ENCODE measurements at places on chromosomes 2 and 18. TPM values are rescaled to one million over a fixed set of nuclear protein-coding genes. Genes with fewer than 3 reads are reported as not detected.

DNA sequence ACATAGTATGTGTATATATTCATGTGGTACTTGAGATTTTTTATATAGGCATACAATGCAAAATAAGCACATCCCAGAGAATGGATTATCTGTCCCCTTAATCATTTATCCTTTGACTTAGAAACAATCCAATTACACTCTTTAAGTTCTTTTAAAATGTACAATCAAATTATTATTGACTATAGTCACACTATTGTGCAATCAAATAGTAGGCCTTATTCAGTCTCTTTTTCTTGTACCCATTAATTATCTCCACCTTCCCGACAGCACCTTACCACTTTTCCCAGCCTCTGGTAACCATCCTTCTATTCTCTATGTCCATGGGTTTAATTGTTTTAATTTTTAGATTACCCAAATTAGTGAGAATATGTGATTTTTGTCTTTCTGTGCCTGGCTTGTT lies 914.1 kb downstream of the CCDC85A start:
- no peak for DNase-seq

- DNase-seq: no peak
These were observed 491.8 kb downstream of the CDH2 start for GRCh38 chr18:27685091-27685490.

DNA sequence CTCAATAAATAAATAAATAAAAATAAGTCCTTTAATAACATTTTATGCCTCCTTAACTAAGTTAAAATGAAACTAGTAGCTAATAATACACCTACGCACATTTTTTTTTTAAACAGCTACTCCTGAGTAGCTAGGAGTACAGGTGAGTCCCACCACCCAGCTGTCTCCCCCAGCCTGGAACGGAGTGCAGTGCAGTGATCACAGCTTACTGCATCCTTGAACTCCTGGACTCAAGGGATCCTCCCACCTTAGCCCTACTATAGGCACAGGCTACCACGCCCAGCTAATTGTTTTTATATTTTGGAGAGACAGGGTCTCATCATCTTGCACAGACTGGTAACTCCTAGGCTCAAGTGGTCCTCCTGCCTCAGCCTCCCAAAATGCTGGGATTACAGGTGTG lies 28.4 kb downstream of the YWHAQ start:
- no peak for DNase-seq

- DNase-seq: no peak
These were observed 2.1 kb downstream of the GBX2 start for GRCh38 chr2:236165842-236166795.

- no peak for DNase-seq
These were observed 329.3 kb downstream of the LRRTM4 start for GRCh38 chr2:77192811-77193289.

GRCh38 chr18:32884543-32884942 lies 111.7 kb upstream of the KLHL14 start:
- no peak for DNase-seq

- no peak for DNase-seq
These were observed 62.4 kb upstream of the EFEMP1 start for GRCh38 chr2:55986001-55986400.

DNA sequence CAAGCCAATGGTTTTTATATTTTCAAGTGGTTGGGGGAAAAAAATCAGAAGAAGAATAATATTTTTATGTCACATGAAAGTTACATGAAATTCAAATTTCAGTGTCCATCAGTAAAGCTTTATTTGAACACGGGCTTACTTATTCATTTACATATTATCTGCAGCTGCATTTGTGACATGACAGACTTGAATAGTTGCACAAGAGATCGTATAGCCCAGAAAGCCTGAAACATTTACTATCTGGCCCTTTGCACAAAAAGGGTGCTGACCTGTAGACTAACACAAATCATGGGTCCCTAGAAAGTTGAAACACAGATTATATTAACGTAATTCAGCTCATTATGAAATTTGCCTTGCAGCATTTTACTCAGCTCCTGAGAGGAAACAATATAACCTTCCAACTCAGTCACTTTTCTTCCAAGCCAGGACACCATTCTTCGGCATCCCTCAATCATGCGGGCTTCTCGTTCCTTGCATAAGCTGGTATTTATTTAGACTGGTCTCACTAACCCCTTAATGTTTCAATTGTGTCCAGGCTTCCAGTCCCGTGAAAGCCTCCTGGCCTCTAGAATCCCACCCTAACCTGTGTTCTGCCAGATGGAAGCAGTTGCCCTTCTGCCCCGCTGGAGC lies 402.7 kb downstream of the SETBP1 start:
- no peak for DNase-seq

DNA sequence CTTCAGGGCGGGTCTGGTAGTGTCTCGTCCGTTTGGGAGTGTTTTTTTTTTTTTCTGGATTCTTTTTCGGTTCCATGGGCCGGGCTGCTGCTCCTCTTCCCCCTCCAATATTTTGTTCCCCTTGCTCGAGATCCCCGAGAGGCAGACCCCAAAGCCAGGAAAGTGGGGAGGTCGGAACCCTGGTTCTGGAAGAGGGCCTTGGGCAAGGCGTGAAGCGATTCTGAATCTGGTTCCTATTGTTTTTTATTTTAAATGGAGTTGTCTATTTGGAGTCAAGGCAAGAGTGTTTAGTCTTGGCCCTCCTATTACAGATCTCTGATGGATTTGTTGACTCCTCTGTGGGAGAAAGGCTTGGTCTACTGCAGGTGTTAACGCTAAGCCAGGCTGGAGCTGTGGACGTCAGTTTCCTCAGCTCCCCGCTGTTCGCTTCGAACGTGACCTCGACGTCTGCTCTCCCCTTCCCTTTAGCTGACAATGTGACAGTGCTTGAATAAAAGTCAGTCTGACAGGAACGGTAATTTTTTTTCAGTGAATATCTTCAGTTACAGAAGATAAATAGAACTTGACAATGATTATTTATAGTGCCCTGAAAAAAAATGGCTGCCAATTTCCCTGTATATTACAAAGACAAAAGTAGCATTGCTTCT lies 683 bp upstream of the DNAJC27 start:
- peak; percentile 65 for DNase-seq

The LINC00305 gene
- total RNA-seq: not detected
